NCI-H2107 (cell line): ENCODE measurements at places on chromosomes 5 and 9.
A peak's percentile ranks its signal among the peaks of the same experiment; 100 is the strongest.

GRCh38 chr9:19087106-19088000 lies 15.4 kb downstream of the HAUS6 start:
- DNase-seq, result no peak

DNA sequence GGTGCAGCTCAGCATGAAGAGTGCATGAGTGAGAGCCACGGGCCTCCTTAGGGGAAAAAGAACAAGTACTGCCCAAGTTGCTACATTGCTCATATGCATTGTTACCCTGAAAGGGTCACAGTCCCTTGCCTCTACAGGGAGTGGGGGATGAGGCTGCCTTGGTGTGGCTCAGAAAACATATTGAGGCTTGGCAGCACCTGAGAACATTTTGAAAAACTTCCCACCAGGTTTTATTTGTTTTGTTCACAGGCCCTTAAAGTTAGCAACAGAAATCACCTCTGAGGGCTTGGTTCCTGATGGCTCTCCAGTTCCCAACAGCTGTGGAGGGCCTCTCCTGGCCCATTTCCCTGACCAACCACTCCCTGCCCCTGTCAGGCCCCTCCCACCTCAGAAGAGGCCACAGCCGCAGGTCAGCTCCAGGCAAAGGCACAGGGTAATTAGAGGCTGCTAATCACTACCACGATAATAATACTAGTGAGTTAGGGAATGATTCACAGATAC lies 90.7 kb upstream of the ADRA1B start:
- no peak for DNase-seq

- no peak for DNase-seq
Measured at GRCh38 chr5:150158170-150158949, 2.7 kb upstream of the PDGFRB start.

DNA sequence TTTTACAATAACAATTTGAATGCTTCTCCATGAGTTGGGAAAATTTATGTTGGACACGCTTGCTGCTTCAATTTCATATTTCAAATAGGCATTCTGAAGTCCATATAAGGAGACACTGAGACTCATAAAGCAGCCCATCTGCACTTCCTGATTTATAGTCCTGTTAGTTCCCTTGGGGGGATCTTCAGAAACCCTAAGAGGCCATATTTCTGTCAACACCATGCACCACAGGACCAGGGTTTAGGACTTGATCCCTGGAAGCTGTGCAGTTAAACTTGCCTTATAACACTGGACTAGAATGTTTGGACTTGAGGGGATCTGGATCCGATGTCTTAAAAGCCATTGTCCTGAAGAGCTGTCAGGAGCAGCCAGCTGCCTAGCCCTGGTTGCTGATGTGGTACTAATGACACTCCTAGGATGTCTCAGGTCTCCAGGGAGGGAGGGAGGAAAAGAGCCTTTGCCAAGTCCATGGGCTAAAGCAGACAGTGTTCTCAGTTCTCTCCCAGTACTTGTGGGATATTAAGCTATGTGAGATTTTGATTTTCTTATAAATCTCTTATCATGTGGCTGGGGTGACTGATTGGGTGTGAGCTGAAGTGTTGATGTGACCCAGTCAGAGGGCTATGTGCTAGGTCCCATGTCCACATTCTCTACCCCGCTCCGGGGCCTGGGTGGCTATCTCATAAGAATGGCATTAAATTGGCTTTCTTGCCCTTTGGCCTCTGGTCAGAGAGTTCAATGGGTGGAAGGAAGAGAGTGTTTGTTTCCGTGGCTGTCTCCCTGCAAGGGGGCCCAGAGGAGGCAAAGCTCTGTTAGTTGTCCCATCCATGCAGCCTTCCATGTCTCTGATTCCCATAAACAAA lies 399.8 kb downstream of the OSTF1 start:
- DNase-seq, result no peak

DNA sequence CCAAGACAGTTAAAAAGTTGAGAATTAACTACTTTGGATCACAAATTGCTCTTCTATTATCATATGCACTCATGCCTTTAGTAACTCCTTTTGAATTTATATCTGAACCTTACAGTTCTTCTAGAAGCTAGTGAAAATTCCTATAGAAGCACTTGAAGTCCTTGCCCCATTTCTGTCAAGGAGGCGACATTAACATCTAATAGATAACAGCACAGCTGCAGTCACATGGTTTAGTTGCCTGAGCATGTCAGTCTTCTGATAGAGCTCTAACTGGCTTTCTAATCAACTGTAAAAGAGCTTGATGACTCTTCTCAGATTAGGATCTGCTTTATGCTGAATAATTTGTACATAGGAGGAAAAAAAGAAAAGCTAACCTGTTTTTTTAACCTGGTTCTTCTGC lies 9.0 kb downstream of the RFESD start:
- DNase-seq, result no peak

- DNase-seq, result no peak
Measured at GRCh38 chr5:156476678-156477077, 149.7 kb downstream of the SGCD start.

- DNase-seq, result peak; percentile 6
Measured at GRCh38 chr9:6305954-6306563, 22.1 kb upstream of the TPD52L3 start.

- DNase-seq, result no peak
Measured at GRCh38 chr5:79561525-79561893, 47.6 kb upstream of the HOMER1 start.

GRCh38 chr9:127975376-127976315 lies 5.1 kb downstream of the EEIG1 start:
- DNase-seq, result no peak

DNA sequence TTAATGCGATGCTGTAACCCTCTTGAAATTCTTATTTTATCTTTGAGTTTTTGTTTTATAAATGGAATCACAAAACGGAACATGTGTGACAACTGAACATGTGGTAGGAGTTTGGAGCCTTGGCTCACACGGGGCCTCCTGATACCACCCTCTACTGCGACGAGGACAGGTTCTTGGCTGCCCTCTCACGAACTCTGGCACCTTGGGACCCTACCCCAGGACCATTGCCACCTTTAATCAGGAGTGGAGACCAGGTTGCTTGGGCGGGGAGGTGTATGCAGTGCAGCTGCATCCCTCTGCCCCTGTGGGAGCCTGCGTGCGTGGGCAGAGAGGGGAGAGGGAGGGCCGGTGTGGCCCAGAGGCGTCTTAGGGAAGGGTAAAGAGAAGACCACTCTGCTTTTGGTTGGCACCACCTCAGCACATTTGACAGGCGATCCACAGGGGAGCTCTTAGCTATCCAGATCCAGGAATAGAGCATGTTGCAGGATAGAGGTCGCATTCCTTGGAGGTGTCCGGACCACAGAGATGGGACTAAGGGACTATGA lies 753.9 kb upstream of the PTPRD start:
- no peak for DNase-seq

DNA sequence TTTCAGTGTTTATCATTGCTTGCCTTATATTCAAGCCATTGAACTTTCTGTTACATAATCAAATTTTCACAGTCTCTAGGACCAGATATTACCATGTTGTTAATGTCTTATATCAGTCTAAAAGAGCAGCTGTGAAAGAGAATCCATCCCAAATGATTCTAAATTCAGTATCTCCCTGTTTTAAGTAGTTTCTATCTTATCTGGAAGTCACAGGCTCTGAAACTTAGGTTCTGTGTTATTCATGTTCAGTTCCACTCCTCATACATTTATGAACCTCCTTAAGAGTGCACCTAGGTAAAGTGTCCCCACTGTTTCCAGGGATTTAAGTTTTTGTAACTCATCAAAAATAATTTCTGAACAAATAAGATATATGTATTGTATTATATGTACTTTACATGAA lies 9.7 kb downstream of the LYRM7 start:
- DNase-seq, result no peak

DNA sequence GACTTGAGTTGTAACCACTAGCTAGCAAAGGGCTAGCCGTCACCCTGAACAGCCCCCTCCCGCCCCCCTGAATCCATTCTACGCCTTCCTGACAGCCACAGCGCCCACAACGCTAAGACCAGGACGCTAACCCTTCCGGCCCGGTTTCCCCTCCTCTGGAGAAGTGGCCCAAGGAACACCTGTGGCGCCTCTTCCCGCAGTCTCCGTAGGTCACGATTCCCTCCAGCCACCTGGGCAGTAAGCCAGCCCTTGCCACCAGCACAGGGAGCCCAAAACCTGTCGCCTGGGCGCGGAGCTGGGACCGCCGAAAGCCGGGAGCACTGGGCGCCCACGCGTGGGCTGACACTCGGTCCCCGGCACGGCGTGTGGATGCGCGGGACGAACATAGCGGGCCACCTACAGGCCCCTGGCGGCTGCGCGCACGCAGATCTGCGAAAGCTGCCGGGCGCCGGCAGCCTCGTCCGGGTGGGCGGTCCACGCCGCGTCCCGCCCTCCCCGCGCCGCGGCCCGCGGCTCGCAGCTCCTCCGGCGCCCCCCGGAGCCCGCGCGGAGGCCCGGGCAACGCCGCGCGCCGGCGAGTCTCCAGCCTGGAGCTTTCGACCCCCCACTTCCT lies 596 bp downstream of the IRF1 start:
- no peak for DNase-seq

DNA sequence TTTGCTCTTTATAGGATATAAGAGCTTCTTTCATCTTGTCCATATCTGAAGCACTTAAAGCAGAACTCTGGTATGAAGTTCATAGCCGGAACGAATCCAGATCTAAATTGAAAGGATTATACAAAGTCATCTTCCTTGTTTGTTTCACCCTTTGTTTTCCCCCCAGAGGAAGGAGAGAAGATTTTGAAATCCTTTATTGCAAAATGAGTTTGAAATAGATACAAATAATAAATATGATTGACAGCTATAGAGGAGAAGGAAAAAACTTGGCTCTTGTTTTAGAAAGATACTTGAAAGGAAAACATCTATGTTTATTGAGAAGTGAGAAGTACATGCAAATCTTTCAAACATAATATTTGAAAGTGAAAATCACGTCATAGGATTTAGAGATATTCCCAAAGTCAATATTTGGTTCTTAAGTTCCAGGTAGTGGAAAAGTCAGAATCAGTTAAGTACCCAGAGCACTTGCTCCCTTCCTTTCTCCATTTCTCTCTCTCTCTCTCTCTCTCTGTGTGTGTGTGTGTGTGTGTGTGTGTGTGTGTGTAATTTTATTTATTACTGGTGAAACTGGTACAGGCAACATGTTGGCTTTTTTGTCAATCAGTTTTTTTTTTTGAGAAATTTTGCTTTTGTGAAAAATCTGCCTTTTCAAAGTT lies 27.2 kb downstream of the PAM start:
- no peak for DNase-seq

GRCh38 chr5:959581-960531 lies 48.7 kb upstream of the NKD2 start:
- no peak for DNase-seq
